Amniotic stem cell (primary cell): ENCODE measurements at places on chromosomes 2 and 18.

DNA sequence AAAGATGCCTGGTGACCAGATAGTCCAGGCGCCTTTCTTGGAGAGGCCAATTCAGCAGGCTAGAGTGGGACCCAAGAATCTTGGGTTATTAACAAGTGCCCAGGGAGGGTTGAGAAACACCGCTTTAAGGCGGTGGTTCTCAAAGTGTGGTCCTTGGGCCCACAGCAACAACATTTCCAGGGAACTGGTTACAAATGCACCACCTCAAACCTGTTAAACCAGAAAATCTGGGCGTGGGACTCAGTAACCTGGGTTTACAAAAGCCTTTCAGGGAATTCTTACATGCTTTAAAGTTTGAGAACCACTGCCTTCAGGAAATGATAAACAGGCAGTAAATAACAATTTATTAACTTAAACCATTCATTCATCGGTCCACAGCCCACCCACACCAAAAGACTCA is 92.5 kb downstream of the SP3 start:
- DNase-seq, result no peak

- DNase-seq, result no peak
Observed at GRCh38 chr18:9906481-9906880, 7.3 kb upstream of the VAPA start.

DNA sequence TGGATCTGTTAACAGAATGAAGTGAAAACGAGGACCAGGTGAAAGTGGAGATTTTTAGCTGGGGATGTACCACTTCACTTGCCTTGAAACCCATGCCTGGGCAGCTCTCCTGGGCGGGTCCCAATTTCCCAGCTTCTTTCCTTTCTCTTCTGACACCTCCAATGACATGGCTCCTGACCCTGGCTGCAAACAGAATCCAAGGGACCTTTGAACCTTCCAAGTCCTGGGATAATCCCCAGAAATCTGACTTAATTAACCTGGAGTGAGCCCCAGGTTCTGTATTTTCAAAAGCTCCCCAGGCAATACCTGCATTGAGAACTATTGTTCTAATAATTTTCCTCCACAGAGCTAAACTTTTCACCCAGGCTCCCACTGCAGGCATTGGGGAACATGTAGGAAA is 495.9 kb downstream of the CNTNAP5 start:
- no peak for DNase-seq

DNA sequence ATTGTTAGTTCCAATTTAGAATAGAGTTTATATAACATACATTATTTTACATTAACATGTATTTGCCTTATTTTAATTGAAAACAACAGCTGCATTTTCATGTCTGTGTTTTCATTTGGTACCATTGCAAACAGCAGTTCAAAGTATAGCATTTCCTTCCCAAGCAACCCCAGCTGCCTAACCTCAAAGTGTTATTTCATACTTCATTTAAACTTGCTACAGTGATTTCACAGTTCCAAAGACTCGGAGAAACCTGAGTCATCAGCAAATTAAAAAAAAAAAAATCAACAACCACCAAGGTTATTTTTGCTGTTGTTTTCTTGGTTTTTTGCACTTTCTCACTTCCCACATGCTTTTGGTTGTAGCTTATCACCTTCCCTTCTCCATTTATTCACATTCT is 236.5 kb upstream of the SPHKAP start:
- DNase-seq, result no peak

DNA sequence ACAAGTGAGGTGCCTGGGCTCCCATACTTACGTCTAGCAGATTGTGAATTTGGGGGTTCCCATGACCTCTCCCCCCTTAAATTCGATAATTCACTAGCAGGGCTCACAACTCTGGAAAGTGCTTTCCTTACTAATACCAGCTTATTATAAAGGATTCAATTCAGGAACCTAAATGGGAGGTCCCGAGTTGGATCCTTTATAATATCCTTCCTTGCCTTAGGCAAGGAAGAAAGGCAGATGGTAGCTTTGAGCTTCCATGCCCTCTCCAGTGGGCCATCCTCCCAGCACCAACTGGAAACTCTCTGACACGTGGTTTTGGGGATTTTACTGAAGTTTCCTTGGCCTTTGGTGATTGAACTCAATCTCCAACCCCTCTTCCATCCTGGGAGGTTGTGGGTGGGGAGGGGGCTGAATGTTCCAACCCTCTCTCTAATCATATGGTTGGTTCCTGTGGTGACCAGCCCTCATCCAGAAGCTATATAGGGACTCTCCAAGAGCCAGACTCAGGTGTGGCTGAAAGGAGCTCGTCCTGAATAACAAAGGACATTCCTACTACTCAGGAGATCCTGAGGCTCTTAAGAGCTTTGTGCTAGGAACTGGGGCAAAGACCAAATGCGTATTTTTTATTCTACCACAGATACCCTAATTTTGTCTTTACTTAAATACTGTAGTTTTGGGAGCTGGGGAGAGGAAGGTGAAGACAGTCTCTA is 62.2 kb downstream of the HAUS1 start:
- no peak for DNase-seq

DNA sequence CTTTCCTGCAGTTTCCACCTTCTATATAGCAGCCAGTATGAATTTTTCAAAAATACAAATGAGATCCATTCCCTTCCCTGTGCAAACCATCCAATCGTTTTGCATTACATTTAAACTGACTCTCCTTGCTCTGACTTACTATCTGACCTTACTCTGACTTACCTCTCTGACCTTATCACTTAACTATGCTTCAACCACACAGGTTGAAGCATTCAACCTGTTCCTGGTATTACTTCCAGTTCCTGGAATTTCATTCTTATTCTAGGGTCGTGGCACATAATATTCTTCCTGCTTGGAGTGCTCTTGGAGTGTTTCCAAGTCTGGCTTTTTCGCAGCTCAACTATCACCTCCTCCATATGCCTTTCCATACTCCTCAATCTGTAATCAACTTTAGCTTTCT is 850.6 kb upstream of the CHAC2 start:
- DNase-seq, result no peak

DNA sequence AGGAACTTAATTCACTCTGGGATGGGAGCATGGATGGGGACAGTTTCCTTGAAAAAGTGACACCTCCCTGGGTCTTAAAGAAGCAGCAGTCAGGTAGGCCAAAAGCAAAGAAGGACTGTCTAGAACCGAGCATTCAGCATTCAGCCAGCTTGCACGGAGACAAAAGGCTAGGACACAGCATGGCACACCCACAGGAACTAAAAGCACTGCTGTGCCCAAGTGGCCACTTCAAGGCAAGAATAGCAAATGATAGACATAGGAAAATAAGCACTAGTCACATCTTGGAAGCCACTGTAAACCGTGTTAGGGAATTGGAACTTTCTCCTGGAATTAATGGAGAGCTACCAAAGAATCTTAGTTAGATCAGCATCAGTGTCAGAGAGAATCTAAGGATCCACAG is 47.0 kb downstream of the LRP2 start:
- no peak for DNase-seq

DNA sequence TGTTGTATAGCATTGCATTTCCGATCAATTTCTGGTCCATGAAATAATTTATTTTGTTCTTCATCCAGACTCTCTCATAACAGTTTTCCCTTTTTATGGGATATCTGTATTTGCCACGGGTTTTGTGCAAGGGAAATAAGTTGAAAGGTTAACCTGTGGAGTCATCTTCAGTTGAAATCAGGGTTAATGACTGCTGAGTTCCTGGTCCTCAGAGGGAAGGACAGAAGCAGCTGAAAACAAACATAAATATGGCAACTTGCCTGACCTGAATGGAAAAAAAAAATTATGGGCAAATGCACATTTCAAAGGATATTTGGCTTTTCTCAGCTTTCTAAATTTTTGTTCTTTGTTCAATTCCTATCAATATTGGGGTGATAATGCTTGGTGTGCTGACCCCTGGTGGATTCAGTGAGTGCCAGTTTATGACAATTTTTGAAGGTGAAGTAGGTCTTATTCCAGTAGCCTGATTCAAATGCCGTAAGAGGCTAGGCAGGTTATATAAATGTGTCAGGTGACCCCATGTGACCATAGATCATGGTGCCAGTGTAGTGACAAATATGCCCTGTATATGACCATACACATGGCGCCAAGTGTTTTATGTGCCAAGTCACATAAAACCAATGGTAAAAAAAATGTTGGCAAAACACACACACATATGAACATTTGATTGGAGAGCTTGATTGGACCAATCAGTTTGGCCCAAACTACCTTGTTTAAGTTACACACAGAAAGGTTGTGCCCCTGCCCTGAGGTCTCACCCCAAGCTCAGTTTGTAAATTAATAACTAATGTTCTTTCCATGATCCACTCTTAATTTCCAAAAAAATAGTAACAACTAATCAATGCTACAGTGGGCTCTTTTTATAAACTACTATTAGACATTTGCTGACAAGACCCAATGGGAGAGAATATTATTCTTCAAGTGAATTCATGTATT is 47.6 kb upstream of the FAM124B start:
- DNase-seq, result no peak

DNA sequence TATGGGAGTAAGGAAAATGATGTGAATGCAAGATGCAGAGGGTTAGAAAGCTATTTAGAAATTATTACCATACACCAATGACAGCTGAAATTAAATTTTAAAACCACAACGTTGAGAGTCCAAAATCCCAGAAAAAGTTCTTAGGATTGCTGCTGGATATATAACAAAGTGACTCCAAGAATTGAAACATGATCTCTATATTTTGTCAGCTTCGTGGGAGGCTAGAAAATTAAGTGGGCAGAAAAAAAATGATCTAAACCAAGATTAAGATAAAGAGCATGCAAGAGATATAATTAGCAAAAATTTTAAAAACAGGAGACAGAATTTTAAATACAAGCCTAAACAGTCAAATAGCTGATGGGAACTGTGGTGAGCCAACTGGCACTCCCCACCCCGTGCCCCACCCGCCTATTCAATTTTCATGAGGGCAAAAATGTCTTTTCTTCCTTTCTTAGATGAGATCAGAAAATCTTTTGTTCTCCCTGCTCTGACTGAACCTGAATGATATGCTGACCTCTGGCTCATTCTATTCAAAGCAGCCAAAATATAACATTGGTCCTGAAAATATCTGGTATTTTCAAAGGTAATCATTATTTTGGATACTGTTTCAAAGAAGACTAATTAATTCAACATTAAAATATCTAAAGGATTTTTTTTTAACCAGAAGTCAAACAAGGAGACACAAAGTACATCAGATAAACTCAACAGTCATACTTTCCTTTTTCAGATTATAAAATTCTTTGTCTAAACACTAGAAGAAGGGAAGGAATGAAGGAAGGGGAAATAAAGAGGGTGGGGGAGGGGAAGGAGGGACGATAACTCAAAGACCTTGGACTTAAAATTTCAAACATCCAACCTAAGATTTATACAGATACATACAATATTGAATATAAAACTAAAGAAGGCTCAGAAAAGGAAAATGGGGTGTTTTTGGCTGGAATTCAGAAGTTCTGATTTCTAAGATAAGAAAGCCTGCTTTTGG is 12.2 kb downstream of the KANSL3 start:
- DNase-seq, result no peak

DNA sequence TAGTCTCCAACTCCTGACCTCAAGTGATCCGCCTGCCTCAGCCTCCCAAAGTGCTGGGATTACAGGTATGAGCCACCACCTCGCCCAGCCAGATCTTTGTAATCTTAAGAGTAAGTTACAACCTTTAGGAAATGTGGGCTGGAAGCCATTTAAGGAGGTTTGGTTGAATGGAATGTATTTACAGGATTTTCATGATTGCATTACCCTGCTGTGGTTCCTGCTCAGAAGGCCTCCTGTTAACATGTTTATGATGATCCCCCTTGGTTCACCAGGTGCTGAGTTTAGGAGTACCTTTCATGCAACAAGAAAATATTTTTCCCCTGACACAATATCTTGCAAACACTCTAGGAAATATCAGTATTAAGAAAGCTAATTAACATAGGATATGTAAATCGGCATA is 187.4 kb upstream of the SH3BP4 start:
- no peak for DNase-seq

DNA sequence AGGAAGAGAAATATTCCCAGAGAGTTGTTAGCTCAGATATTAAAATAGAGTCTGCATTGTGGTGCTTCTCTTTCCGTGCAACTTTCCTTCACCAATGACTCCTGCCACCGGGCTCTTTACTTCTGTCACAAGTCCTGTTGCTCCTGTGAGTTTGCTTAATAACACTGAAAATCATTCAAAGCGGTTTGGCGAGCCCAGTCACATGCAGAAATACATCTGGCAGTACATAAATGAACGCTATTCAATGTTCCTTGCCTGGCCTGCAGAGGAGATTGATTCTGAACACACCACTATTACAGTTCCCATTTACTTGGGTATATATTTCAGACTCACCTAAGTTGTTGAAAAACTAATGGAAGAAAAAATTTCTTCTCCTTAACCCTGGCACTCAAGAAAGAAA is 276.6 kb downstream of the ZNF521 start:
- no peak for DNase-seq

DNA sequence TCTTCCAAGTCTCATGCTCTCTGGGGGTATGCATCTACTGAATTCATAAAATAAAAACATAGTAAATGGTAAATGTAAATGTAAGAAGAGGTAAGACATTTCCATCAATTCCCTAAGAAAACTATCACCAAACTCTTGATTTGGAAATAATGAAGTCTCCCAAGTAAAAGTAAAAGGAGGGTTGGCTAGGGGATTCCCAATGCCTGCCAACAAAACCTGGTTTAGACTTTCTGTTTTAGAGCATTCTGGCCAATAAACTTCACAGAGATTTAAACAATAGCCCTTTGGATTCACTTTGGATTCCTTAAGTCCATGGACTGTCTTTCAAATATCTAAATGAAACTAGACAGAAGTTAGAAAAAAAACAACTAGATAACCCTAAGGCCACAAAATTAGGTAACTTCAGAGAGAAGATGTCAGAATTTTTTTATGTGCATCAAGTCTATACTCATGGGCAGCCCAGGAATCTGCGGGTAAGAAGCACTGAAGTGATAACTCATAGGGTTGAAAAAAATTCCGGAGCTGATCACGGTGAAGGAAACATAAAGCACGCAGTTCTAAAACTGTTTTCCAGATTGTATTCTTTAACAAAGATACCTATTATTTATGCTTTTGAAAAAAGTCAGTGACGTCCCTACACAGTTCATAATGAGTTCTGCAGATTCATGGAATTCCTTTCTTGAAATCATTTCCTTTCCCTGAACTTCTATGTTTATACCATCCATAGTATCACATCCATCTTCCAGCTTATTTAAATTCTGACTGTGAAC is 263.6 kb downstream of the AFF3 start:
- peak; percentile 36 for DNase-seq

- peak; percentile 98 for DNase-seq
Observed at GRCh38 chr2:85772019-85772745, 18.4 kb downstream of the ATOH8 start.
